ENCODE measurements at places on chromosomes 3 and 15.

- no peak for DNase-seq
Observed at GRCh38 chr3:124982855-124983254, 48.3 kb upstream of the MUC13 start.

DNA sequence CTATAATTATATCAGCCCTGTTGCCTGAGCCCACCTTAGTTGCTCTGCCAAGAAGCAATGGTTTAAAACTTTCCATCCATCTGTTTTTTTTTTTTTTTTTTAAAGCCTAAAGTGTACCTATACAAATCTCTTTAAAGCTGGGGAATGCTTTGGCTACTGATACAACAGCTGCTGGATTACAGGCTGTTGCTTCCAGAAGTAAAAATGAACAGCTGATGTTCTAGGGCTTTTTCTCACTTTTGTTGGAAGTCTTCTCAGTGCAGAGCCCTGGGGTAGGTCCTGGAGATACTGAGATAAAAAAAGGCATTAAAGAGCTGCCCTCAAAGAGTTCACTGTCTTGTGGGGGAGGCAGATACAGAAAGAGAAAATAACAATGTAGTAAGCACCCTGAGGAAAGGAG, 218.1 kb downstream of the NLGN1 start:
- no peak for DNase-seq

- DNase-seq, result no peak
Observed at GRCh38 chr3:120468635-120469295, 18.0 kb upstream of the FSTL1 start.

GRCh38 chr15:65336493-65337435, 32.3 kb downstream of the RNU5B-1 start:
- DNase-seq, result no peak

Measured in stimulated activated CD4-positive, alpha-beta T cell treated with anti-CD3 and anti-CD28 coated beads, Interleukin-15, amount 100 ng/mL, for 1 hour (primary cell).